ENCODE measurements at places on chromosomes 3 and 15.
A peak's percentile ranks its signal among the peaks of the same experiment; 100 is the strongest.

DNA sequence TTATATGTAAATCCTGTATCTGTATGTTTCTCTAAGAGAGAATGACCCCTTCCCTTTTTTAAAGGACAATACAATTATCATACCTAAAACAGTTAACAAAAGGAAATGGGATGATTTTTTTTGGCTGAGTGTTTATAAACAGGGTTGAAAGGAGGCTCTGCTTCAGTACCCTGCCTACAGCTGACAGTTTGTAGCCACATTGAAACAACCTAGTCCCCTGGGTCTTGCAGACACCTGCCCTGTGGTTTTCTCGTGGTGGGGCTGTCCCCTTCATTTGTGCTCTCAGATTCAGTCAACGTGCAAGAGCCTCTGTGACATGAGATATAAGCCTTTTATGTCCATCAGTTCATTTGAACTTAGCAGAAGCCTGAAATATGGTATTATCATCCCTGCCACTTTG, 2.3 kb upstream of the HMCES start:
- DNase-seq = no peak

DNA sequence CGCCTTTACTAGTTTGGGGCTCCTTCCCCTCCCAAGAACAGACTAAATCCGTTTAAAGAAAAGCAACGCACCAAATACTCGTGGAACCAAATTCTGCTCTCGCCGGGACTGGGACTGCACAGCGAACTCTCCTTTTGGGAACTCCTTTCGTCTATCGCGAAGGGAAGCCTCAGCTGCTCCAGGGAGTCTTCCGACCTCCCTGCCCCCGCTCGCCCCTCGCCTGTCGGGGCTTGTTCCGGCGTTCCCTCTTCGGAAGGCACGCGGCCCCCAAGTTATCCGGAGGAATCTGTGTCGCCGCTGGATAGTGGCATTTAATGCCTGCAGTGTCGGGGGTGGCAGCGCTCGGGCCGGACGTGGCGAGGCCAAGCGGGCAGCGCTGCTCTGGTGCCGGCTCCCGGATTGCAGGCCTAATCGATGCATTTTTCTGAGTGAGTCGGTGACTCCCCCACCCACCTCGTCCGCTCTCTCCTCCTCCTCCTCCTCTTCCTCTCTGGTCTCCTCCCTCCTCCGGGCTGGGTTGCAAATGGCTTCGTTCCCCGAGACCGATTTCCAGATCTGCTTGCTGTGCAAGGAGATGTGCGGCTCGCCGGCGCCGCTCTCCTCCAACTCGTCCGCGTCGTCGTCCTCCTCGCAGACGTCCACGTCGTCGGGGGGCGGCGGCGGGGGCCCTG, at the start of gene TRIM71:
Gene TRIM71 (plus strand): TSS at position 440 of the 671 bp plus-strand sequence. CDS start 84 bp downstream, at position 524.
- DNase-seq = no peak

GRCh38 chr3:157001221-157001957, 158.6 kb downstream of the CCNL1 start:
- DNase-seq = no peak

GRCh38 chr15:88023914-88024313, 232.6 kb downstream of the NTRK3 start:
- DNase-seq = no peak

DNA sequence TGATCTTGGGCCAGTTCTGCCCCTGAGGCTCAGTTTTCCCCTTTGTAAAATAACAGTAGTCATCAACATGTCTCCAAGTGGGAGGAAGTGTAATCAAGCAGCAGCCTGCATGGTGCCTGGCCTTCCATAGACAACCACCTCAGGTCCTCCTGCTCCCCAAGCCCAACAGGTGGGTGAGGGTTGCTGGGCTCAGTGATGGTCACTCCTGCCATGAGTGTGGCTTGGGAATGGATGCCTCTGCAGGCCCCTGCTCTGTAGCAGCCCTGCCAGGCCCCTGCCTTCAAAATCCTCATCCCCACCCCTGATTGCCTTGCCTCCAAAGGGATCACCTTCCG, 59.1 kb upstream of the SLC6A1 start:
- DNase-seq = no peak

GRCh38 chr15:88648357-88649214, 9.8 kb downstream of the ISG20 start:
- no peak for DNase-seq

DNA sequence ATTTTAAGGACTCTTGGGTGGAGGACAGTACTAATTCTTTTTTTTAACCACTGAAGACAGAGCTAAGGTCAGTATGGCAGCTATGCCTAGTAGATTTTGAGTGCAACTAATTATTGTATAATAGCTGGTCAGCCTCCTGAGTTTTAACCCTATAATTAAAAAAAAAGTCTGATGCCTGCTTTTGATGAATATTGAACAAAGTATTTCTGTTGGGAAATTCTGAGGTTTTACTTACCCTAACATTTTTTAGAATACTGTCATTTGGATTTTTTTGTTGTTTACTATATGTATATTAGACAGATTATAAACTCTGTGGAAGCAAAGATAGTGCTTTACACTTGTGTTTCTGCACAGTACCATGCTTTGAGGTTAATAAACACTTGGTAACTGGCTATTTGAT, 20.8 kb downstream of the TCF12 start:
- no peak for DNase-seq

DNA sequence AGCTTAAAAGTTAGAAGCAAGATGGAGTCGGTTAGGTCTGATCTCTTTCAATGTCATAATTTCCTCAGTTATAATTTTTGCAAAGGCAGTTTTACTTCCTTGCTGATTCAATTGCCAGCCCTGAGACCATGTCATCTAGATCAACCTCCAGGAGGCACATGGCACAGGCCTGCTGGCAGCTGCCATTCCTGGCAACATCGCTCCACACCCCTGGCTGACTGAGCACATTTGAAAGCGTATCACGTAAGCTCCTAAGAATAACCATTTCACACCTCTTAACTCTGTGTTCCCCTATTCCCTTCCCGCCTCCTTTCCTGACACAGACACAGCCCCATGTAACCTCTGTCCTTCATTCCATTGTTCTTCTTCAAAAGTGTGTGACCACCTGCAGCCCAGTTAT, 313.9 kb upstream of the CTNNB1 start:
- DNase-seq = no peak

GRCh38 chr3:61343543-61343942, 92.3 kb upstream of the FHIT start:
- DNase-seq = no peak

DNA sequence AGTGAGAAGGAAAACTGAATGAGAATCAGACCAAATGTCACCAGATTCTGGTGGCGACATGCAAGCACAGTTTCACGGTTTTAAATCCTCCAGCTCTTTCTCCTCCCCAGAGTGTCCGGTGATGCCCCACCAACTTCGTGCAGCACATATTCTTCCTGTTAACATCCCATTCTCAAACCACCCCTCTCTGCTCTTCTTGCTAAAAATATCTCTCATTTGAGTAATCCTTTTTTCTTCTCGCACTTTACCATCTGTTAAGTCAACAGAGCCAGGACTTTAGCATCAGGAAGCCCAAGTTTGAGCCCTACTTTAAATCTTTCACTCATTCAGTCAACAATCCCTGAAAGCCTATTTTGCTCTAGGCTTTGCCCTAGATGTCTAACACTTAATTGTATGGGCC, 68.2 kb upstream of the VGLL4 start:
- DNase-seq = no peak

DNA sequence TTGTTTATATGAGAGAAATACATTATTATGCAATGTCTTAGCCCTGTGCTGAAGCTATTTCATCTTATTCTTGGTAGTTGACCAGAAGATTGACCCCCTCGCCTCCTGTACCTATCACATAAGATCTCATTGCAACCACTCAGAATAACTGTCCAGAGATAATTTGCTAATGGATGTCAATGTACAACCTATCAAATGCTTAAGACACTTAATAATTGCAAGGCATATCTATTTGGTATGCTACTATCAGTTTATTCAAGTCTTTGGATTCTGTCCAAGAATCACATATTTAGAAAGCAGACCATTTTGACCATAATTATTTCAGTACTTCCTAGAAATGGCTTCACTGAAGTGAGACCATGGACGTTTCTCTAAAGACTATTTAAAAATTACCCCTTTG, 241.6 kb downstream of the GAP43 start:
- DNase-seq = no peak

- DNase-seq = no peak
Measured at GRCh38 chr3:101179637-101180036, 140.7 kb downstream of the IMPG2 start.

GRCh38 chr15:89098281-89098680, 10.0 kb downstream of the ABHD2 start:
- DNase-seq = no peak

DNA sequence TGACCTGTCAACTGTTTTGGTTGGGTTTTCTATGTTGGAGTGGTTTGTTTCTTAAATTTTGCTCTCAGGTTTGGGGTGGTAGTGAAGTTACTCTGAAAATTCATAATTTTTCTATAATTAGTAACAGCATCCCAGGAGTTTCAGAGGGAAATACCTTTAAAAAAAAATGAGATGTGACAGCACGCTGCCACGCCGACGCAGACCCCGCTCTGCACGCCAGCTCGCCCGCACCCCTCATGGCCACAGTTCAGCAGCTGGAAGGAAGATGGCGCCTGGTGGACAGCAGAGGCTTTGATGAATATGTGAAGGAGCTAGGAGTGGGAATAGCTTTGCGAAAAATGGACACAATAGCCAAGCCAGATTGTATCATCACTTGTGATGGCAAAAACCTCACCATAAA, 34.6 kb downstream of the AKAP13 start:
- no peak for DNase-seq

- DNase-seq = no peak
Measured at GRCh38 chr3:132569580-132569979, 27.5 kb upstream of the ACKR4 start.

GRCh38 chr15:92074101-92074500, 220.6 kb downstream of the SLCO3A1 start:
- peak; percentile 63 for DNase-seq

DNA sequence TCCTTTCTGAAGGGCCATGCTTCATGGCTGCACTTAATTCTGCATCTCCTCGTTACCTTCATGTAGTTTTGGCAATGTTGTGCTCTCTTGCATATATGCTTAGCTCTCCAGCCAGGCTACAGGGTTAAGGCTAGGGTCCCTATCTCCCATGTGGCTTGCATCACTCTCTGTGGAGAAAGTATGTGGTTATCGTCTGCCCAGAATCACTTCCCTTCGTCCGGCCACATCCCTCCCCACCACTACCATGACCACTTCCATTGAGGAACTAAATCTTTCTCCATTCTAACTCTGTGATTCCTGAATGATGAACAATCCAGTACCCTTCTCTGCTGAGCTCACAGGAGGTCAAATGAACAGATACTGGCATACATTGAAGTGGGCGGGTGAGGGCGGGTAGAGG, 34.0 kb downstream of the WWTR1 start:
- DNase-seq = no peak

DNA sequence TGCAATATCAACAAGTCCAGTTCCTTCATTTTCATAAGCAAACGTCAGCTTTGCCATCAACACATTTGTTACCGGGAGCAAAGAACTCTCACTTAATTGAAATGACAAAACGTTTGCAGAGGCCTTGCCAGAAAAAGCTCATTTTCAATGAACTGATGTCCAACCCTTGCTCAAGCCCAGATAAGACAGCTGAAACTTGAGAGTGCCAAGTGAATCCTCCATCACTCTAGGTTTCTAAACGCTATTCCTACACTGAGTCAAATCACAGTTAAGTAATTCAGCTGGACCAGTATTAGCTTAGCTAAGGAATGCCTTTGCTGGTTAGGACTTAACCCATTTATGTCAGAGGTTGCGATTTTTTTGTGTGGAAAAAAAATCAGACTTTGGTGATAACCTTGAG, 11.5 kb downstream of the CHSY1 start:
- no peak for DNase-seq

DNA sequence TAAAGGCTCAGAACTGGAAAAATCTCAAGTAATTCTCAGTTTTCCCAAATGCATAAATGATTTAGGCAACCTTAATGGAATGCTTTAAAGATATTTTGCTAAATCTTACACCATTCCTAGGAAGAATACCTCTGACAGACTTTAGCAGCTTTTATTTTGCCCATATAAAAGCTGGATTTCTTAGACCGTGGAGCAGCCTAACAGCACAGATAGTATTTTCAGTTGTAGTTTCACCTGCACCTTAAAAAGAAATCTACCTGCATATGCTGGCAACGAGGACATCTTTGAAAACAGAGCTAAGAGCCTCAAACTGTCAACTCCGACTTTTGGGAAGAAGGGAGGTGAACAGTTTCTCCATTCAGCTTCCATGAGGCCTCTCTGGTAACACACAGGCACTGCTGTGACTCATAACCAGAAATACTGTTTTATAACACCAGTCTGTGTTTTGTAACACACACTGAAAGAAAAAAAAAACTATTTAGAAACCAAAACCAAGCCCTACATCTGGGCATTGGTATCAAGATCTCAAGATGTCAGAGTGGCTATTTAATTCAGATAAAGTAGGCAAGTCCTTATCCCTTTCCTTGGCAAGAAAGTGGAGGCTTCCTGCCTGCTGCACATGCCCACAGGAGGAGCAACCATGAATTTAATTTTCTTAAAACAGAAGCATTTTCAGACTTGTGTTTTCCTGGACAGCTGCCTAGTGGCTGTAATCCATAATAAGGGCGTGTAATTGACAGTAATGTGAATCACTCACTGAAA, 181.5 kb upstream of the ICE2 start:
- peak; percentile 1 for DNase-seq

GRCh38 chr3:172303181-172303580, 145.1 kb downstream of the GHSR start:
- no peak for DNase-seq

GRCh38 chr3:10391391-10391790, 70.5 kb upstream of the SEC13 start:
- DNase-seq = no peak

DNA sequence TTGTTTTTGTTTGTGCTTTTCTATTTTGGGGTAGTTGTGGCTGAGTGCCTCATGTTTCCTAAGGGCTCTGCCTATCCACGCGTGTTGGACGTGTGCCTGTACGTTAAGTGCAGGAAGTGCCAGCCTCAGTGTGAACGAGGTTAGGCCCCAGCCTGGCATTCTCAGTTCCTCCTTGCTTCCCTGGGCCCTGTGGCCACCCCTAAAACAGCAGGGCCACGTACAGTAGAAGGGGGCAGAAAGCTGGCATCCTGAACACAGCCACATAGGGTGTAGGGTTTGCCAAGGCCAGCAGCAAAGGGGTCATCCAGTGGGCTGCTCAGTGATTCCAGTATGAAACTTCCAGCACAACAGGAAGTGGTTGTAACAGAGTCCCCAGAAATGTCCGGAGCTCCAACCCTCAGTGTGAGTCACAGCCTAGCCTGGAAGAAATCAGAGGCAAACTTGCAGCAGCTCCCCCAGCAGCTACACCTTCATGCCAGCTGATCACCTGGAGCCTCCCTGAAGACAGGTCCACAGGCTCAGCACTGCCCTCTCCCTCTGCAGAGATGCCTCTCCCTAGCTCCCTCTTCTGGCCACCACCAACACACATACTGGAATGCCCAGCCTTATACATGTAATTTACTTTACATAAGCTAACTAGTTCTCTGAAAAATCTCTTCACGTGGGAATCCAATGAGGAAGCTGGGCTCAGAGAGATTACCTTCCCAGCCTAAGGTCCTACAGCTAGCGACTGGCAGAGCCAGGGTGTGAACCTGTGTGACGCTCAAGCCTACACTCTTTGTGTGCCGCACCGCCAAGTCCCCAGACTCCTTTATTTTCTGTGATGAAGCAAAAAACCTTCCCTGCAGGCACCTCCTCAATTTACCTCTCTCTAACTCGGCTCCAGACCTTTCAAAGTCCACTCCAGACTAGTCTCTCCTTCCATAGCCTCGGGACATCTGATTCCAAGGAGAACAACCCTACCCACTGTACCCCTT, 26.6 kb downstream of the ILDR1 start:
- peak; percentile 86 for DNase-seq

- no peak for DNase-seq
Measured at GRCh38 chr3:170204023-170204472, 18.2 kb upstream of the PRKCI start.

GRCh38 chr3:143201045-143201444, 81.5 kb downstream of the CHST2 start:
- no peak for DNase-seq
